ENCODE measurements at places on chromosomes 13 and 19.
A peak's percentile ranks its signal among the peaks of the same experiment; 100 is the strongest.

GRCh38 chr13:107721125-107721869 lies 494.0 kb downstream of the LIG4 start:
- DNase-seq: no peak

DNA sequence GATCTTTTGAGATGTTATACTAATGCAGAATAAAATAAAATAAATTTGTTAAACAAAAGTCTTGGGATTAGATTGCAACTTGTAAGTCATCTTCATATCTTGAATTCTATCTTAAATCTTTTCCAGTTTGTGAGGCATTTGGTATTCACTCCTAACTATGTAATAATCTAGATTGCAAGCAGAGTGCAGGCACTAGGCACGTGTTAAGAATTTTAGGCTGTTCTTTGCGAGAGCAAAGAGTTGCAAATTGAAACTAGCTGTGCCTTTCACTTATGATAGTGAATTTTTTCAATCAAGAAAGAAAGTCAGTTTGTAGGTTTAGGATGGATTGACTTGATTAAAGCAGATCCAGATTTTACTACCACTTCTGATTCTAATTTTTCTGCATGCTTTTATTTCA lies 264.1 kb upstream of the SPRY2 start:
- no peak for DNase-seq

GRCh38 chr13:90187478-90188350 lies 1159.8 kb upstream of the MIR17HG start:
- DNase-seq: no peak

DNA sequence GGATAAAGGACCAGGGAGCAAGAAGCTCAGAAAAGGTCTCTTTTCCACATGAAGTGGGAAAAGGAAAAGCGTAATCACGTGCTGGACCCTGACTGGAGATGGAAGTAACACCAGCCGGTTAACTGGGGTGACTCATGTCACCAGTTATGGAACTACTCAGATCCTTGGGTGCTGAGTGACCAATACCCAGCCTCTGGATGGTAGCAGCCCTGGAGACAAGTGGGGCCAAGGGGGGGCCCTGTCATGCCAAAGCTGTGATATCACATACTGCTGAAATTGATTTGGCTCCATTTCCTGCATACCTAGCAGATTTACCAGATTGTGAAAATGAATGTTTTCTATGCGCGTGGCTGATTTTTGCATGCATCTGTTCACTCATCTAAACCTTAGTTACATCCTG lies 158.9 kb downstream of the ZIC5 start:
- DNase-seq: no peak

- no peak for DNase-seq
These were observed 64.3 kb downstream of the SPRY2 start for GRCh38 chr13:80276371-80277289.

- no peak for DNase-seq
These were observed 170.2 kb downstream of the FOXO1 start for GRCh38 chr13:40496035-40496810.

DNA sequence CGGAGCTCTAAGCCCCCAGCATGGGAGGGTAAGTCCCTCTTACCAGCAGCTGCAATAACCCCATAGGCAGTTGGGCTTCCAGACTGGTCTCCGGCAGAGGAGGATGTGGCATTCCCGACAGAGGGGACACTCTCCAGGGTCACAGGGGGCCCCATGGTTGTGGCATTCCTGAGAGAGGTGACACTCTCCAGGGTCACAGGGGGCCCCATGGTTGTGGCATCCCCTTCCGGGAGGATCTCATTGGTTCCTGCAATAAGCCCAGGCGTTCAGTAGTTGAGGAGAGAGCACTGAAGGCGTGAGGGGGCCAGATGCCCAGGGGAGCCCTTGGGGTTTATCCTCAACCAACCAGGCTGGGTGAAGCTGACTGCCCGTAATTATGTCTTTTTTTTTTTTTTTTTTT lies 5.4 kb downstream of the CD320 start:
- DNase-seq: no peak

GRCh38 chr13:112032186-112032993 lies 34.6 kb upstream of the SOX1 start:
- no peak for DNase-seq

DNA sequence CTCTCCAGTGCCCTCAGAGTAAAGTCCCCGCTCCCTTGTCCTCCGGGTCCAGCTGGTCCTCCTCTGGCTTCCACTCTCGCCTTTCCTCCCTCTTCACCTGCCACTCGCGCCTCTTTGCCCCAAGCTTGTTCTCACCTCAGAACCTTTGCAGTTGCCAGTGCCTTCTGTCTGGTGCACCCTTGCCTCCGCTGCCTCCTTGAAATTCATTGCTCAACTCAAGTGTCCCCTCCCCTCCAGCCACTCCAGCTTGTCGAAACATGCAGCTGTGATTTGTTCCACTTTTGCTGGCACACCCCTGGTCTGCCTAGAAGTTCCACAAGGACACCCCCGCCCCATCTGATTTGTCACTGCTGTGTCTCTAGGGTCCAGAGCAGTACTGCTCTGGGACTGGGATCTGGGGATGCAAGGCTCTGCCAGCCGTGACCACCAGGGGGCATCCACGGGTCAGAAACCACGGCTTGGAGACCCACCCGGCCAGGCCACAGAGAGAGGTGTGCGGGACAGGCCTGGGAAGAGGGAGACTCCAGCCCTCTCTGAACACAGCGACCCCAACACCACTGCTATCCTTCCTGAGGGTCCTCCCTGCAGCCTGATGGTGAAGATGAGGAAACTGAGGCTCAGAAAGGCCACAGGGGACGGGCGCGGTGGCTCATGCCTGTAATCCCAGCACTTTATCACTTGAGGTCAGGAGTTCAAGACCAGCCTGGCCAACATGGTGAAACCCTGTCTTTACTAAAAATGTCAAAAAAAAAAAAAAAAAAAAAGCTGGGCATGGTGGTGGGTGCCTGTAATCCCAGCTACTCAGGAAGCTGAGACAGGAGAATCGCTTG lies 49.9 kb downstream of the AP1M1 start:
- DNase-seq: peak; percentile 86

DNA sequence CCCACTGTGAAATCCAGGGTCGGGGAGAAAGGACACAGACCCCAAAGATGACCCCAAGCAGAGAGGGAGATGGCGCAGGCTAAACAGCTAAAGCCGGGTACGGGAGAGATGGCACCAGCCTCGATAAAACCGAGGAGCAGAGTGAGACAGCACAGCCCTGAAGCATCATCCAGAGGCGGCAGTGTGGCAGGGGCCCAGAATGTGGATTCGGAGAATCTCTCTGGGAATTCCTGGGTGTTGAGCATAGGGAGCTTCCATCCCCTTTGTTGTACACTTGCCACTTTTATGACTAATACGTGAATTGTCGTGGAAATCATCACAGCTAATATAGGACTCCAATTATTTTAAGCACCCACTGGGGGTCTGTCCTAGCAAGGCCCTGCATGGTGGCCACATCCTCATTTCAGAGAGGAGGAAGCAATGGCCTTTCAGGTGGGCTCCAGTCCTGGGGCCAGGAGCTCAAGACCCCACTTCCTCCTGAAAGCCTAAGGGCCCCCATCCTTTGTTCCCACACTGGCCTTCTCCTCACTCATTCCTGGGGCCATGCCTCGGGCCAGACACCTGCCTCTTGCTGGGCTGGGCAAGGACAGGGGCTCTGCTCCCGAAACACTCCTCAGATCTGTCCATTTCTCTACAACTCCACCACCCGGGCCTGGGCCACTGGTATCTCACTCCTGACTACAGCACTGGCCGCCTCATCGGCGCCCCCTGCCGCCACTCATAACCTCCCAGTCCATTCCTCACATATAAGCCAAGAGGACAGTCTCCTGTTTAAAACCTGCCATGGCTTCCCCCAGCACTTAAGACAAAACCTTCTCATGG lies 29.3 kb upstream of the ATP1A3 start:
- peak; percentile 22 for DNase-seq

DNA sequence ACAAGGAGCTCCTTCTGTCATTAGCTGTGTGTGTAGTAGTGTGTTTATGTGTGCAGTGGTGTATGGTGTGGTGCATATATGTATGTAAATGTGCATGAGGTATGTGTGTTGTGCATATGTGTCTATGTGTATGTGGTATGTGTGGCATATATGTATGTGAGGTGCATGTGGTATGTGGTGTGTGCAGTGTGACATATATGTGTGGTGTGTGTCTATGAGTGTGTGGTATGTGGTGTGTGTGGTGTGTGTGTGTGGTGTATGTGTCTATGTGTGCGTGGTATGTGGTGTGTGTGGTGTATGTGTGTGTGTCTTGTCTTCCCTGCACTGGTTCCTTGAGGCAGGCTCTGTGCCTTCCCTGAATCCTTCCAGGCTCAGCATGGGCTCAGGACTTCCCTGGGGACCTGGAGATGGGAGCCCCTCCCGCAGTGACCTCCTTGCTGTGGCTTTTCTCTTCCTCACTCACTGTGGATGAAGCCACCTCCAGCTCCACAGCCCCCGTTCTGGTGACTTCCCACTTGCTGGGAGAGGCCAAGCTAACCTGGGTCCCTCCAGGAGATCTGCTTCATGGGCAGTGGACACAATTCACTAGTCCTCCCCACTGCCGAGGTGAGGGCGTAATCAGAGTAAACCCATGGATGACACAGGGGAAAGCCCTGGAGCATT lies 64.2 kb downstream of the CCDC70 start:
- no peak for DNase-seq

DNA sequence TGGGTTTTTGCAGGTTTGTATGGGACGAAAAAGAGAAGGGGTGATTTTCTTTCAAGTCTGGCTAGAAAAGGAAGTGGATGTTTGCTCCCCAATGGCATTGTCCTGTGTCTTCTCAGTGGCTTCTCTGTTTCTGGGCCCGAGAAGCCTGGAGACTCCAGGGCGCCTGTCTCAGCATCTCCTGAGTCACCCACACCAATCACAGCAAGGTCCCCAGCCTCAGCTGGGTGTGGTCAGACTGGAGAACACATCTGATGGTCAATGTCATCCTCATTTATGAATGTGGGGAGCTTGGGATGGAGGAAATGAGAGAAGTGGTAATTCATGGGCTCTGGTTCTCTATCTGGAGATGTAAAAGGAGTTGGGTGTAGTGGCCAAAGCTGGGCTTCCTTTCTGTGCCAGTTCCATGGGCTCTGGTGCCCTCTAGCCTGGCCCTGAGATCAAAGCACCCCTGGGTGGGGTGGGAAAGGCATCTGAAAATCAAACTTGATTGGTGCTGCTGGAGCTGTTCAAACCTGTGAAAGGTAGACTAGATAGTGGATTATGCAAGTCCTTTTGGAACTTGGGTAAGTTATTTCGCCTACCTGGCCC lies 13.4 kb downstream of the RASL11A start:
- DNase-seq: no peak

- DNase-seq: peak; percentile 78
These were observed 131.3 kb downstream of the STK24 start for GRCh38 chr13:98445340-98446233.

GRCh38 chr19:6412061-6412446 lies 12.6 kb downstream of the KHSRP start:
- DNase-seq: no peak

DNA sequence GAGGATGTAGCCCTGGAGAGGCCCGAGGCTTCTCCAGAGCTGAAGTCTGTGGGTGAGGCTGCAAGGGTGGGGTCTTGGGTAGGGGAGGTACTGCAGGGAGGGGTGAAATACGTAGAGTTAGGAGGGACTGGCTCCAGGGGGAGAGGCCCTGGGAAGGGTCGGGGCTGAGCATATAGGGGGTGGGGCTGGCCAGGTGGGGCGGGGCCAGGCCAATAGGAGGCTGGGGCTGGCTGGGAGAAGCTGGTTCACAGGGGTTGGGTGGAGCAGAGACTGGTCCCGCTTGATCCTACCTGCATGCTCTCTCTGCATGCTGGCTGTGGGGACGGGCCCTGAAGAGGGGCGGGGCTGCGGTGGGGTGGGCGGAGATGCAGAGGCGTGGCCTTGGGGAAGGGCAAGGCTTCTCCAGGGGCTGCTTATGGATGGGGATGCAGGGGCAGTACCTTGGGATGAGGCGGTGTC lies 51.9 kb downstream of the CELF5 start:
- peak; percentile 44 for DNase-seq

DNA sequence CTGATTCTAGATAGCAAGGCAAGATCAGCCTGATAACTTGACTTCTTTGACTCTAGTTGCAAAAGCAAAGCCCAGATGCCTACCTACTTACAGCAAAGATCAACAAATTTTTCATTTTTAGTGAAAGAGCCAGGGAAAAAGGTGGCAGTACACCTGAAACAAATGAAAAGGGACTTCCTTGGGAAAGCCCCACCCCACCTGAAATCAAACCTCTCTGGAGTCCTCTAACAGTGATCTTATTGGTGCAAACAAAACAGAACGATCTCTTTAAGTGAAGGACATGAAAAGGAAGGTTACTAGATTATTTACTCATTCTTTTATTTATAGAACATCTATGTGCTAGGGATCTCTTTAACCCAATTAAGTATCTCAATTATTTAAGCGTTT lies 507 bp upstream of the LCP1 start:
- no peak for DNase-seq

- DNase-seq: no peak
These were observed 54.0 kb downstream of the SPATA13 start for GRCh38 chr13:24214528-24214927.

- no peak for DNase-seq
These were observed 1.3 kb downstream of the HSPBP1 start for GRCh38 chr19:55278391-55279135.

- no peak for DNase-seq
These were observed 34.8 kb downstream of the ATP7B start for GRCh38 chr13:51976423-51976822.

GRCh38 chr13:111011899-111012298 lies 97.0 kb upstream of the ANKRD10 start:
- no peak for DNase-seq

- no peak for DNase-seq
These were observed 11.1 kb downstream of the ZNF844 start for GRCh38 chr19:12075538-12076139.

GRCh38 chr19:38228491-38229439 lies 4.7 kb upstream of the DPF1 start:
- DNase-seq: no peak

DNA sequence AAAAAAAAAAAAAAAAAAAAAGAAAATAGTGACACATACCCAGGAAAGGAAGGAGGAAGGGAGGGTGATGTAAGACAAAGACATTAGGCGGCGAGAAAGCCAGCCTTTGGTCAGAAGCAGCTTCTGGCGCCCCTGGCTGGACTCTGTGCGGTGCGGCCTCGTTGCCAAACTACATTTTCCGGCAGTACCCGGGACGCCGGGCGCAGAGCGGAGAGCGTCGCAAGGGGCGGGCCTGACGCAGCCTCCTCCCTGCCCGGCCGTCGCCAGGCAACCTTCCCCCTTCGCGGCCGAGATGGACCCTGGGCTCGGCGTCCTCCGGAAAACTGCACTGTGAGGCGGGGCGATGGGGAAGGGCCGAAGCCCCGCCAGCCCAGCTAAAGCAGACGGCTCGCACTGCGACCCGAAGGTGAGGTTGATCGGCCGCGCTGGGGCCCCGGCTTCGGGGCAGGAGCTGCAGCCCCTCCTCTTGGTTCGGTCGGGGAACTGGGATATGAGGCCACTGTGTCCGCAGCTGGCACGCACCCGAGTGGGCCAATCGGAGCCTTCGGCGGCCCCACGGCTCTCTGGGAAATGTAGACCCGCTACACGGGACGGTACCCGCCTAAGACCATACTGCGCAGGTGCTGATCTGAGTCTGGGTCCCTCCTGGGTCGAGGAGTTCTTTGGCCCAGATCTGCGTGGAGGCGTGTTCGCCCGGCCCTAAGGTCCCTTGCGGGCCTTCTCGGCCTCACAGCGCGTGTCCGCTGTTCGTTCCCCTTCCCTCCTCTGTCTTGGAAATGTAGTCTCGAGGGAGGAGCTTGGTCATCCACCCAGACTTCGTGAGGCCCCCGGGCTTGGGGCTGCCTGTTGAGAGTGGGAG lies 2.3 kb upstream of the MZF1 start:
- peak; percentile 76 for DNase-seq

GRCh38 chr13:94708031-94708859 lies 4.1 kb downstream of the SOX21 start:
- DNase-seq: no peak
